ENCODE measurements at places on chromosomes 4 and X. TPM values are rescaled to one million over a fixed set of nuclear protein-coding genes. Genes with fewer than 3 reads are reported as not detected.

DNA sequence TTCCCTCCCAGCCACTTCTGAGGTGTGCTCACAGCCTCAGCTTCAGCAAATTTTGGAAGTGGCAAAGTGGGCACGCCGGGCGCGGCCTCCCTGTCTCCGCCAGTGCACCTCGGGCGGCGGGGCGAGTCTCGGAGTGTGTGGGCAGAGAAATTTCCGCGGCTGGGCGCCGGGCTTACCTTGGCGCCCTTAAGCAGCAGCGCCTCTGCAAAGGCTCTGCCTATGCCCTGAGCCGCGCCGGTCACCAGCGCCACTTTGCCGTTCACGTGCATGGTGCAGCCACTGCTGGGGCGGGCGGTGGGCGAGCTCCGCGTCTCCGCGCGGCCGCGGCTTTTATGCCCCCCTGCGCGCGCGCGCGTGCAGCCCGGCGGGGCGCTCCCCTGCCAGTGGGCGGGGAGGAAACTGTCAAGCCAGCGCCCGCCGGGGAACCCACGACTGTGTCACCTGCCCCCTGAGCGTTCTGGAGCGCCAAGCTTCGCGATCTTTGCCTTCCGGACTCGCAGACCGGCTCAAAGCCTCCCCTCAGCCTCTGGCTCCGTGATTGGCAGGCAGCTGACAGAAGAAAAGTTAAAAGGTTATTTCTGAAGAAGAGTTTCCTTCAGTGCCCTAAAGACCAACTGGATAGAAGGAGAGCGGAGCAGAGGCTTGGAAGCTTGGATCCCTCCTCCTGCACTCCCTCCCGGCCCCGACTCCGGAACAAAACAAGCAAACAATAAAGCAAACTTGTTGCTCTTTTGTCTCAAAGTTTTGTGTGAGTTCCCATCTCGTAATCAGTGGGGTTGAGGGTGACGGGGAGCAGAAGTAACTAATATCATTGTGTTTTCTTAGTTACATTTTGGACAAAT lies at the start of gene HPGD:
HPGD (minus strand) TSS at position 306 of the 842 bp plus-strand sequence; CDS start at position 269, 37 bp downstream.
- DNase-seq: peak; percentile 33
- H3K27me3 ChIP-seq: peaks cover 18% of the 10 kb centered on the region
- peaks cover 13% of the 10 kb centered on the region for H3K4me1 ChIP-seq
- peak within 1 kb of the TSS; percentile 50 for H3K4me3 ChIP-seq

DNA sequence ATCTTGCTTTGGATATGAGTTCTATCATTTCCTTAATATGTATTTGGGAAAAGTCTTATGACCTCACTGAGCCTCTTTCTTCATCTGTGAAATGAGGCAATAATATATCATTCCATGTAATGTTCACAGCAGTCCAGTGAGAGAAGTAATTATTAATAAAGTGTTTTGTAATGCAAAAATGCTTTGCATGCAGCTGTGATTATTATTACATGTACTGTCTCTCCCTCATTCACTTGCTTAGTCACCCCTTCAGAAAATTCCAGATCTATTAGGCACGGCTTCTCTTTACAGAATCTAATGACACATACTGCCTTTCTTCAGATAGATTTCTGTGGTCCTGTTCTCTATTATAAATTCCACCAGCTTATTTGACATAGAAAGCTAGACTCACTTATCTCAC lies 53.5 kb upstream of the FGF13 start:
- no peaks in the 10 kb centered on the region for H3K4me1 ChIP-seq
- no peak for DNase-seq

GRCh38 chr4:54391104-54391503 lies 162.0 kb downstream of the PDGFRA start:
- no peak for DNase-seq
- no peaks in the 10 kb centered on the region for H3K4me1 ChIP-seq
- no peaks in the 10 kb centered on the region for H3K36me3 ChIP-seq
- no peaks in the 10 kb centered on the region for H3K27me3 ChIP-seq
- H3K4me3 ChIP-seq: no peak overlapping the region
- no peak overlapping the region for H3K27ac ChIP-seq

The IL2RG gene
- total RNA-seq: 276 TPM
